ENCODE measurements at places on chromosomes 11 and 22. TPM values are rescaled to one million over a fixed set of nuclear protein-coding genes. Genes with fewer than 3 reads are reported as not detected.

The SLC22A6 gene
- 36.9 TPM for polyA plus RNA-seq

The ANO3 gene
- 4.3 TPM for polyA plus RNA-seq

The CECR2 gene
- 14.1 TPM for polyA plus RNA-seq

The ARHGAP20 gene
- 5.1 TPM for polyA plus RNA-seq

The A4GALT gene
- polyA plus RNA-seq, result 20.1 TPM

The OR5B21 gene
- polyA plus RNA-seq, result not detected

The CNGA4 gene
- polyA plus RNA-seq, result 0.30 TPM

The STK33 gene
- 31.8 TPM for polyA plus RNA-seq

The MAP6 gene
- polyA plus RNA-seq, result 8.4 TPM

- no peak for DNase-seq
Measured at GRCh38 chr22:20245577-20246367, 22.3 kb downstream of the RTN4R start.

DNA sequence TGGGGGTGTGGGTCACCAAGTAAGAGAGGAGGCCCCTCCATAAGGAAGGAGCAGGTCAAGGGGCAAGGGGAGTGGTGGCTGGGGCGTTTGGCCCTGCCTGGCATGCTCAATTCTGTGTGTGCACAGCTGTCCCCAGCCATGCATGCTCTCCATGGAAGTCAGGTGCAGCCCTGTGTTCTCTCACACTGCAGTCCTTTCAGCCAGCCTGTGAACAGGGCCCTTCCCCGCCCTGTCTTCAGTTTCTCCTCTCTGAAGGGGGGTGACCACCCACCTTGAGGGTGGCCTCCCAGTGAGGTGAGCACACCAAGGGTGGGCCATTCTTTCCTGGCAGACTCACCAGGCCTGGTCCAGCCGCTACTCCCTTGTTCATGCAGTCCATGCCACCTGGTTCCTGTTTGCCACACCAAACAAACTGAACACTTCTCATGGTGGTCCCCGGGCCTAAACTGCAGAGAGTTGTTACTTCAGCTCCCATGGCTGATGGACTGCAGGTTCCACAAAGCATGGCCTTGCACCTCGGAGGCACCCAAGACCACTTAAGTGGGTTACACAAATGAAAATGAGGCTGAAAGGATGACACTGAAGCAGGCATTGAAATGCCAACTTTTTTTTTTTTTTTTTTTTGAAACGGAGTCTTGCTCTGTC, 1.7 kb upstream of the CHCHD10 start:
- DNase-seq, result no peak

DNA sequence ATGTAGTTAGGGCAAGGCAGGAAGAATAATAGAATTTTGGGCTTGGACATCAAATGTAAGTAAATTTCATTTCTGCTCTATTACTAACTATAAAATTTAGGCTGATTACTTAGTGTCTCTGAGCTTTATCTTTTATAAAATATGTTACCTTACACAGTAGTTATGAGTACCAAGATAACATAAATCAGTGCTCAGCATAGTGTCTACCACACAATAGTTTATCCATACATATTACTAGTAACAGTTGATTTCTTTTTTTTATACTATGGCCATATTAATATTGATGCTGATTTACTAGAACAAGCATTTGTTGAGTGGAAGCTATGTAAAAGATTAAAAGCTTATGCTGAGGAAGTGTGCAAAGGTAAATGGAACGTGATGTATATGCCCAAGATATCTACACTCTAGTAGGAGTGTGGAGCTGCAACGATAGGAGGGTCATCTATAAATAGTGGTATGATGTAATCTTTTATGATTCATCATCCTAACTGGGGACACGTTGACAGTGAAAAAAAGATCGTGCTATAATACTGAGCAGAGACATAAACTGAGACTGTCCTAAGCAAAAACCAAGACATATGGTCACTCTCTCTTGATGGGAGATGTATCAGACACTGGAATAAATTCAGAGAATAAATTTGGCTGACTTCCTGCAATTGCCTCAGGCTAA, 8.7 kb upstream of the SLC5A12 start:
- DNase-seq, result no peak

DNA sequence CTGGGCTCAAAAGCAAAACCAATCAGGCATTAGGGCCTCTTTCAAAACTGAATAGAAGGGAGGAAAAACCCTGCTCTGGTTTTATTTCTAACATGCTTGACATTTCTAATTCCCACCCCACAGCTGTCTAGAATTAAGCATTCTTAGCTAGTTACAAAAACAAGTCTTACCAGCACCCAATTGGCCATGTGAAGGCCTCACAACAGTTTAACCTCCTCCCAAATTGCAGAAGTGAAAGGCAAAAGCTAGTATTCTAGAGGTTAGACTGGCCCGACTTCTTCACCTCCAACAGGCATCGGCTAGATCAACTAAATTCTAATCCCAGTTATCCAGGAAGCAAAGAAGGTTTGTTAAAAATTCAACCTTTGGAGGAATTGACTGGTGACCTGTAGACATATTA, 6.5 kb downstream of the SF1 start:
- DNase-seq, result no peak

DNA sequence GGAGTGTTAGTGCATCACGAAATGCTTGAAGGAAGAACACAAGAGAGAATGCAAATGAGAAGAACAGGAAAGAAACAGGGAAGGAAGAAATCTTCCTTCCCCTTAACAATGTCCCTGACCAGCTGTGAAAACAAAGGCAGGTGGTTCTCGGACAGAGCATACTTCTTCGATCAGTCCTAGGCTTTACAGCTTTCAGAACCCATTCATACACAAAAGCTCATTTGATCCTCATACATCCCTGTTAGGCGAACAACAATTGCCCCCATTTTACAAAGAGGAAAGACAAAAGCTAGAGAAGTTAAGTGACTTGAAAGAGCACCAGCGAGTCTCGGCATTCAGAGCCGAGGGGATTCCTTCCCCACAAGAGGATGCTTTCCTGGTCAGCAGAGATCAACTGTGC, 57.2 kb upstream of the LRRC55 start:
- DNase-seq, result no peak

DNA sequence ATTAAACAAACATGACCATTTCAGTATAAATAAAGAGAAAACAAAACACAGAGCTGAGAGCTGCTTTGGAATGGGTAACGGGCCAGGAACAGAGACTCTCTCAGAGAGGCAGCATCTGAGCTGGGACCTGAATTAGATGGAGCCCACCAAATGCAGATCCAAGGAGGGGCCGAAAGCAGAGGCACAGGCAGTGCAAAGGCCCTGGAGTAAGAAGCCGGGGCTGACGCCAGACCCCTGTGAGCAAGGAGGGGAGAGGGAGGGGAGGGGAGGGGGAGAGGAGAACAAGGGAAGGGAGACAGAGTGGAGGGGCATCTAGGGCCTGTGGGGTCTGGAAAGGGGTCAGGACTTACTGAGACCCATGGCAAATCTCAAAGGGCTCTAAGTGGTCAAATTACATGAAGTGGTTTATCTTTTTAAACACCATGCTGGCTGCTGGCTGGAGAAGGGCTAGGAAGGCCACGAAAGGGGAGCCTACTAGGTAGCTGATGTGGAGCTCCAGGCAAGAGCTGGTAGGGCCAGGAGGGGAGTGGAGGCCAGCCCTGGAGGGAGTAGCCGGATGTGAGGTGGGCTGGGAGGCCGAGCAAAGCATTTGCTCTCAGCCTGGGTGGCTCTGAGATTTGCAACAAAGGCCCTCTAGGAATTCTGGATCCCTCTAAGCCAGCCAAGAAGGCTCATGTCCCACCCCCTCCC, 3.2 kb downstream of the OSBPL5 start:
- no peak for DNase-seq

- no peak for DNase-seq
Measured at GRCh38 chr11:69883292-69884255, 64.4 kb upstream of the FGF3 start.

DNA sequence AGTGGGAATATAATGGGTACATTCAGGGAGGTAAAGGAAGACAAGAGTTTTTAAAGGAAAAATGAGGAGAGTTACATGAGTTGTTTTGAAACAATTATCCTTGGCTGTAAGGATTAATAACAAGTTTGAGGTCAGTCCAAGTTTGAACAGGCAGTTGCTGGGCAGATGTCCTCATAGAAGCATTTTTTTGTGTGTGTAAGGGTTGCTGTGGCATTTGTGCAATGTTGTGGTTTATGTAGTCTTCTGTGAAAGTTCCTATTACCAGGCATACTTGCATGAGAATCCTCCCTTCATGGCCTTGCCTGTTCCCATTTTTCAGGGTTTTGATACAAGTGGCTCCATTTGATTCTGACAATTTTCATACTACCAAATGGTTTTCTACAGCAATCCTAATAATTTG, 400.2 kb downstream of the KCNA4 start:
- DNase-seq, result no peak

GRCh38 chr22:48864748-48865147, 962.9 kb downstream of the BRD1 start:
- DNase-seq, result no peak

- no peak for DNase-seq
Measured at GRCh38 chr11:75162954-75163353, 12.0 kb downstream of the SLCO2B1 start.

- DNase-seq, result no peak
Measured at GRCh38 chr11:115306689-115307088, 197.5 kb downstream of the CADM1 start.

DNA sequence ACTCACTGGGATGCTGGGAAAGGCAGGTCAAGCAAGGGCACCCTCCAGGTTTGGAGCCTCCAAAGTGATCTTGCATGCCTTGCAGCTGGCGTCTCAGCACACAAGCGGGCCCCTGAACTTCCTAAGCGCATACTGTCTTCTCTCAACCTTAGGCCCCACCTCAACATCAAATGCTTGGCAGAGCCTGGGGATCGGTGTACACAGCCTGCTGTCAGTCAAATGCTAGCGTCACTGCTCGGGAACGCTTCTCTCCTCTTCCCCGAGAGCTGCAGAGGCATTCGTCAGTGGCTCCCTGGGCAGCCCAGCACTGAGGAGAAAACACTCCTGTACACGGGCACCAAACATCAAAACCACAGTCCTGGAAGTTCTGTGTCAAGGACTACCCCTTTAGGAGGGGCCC, 124.9 kb downstream of the C11orf58 start:
- no peak for DNase-seq
